ENCODE measurements at places on chromosomes 16 and 17.

DNA sequence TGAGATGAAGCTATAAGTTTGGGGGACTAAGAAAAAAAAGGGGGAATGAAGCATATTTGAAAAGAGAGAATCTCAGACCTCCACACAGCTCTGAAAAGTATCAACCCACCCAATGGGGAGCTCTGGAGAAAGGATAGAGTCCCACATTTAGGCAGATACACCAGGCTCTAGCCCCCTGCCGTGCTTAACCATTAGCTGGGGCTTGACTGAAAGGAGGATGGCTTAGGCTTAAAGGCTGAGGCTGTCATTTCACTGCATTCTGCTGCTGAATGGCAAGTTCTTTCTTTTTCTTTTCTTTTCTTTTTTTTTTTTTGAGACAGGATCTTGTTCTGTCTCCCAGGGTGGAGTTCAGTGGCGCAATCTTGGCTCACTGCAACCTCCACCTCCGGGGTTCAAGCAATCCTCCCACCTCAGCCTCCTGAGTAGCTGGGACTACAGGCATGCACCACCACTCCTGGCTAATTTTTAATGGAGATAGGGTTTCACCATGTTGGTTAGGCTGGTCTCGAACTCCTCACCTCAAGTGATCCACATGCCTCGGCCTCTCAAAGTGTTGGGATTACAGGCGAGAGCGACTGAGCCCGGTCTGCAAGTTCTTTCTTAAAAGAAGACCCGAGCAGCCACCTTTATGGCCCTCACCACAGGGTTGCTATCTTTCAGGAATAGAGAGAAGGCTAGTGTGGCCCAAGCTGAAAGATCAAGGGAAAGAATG is 9.0 kb upstream of the MMP2 start:
- no peak for DNase-seq

GRCh38 chr16:11748404-11749254 is 6.0 kb upstream of the TXNDC11 start:
- DNase-seq, result no peak

- DNase-seq, result no peak
Observed at GRCh38 chr16:81817296-81817695, 38.2 kb downstream of the PLCG2 start.

GRCh38 chr17:81483085-81483861 is 29.3 kb downstream of the ACTG1 start:
- no peak for DNase-seq

- DNase-seq, result no peak
Observed at GRCh38 chr16:68062910-68063393, 22.2 kb upstream of the NFATC3 start.

DNA sequence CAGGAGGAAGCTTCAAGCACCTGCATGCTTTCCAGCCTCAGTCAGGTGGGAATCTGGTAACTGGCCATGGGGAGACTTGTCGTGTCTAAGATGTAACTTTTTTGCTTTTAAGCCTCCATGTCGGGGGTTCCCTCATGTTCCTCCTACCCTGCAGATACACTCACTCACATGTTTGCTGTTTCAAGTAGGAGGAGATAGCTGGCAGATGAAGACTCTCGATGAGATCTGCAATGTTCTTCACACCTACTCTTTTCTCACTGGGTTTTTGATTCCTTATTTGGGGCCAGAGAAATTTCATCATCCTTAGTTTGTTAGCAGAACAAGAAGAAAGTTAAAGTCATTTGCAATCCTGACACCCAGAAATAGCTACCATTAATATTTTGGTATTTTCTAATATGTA is 24.7 kb downstream of the UTP4 start:
- no peak for DNase-seq

DNA sequence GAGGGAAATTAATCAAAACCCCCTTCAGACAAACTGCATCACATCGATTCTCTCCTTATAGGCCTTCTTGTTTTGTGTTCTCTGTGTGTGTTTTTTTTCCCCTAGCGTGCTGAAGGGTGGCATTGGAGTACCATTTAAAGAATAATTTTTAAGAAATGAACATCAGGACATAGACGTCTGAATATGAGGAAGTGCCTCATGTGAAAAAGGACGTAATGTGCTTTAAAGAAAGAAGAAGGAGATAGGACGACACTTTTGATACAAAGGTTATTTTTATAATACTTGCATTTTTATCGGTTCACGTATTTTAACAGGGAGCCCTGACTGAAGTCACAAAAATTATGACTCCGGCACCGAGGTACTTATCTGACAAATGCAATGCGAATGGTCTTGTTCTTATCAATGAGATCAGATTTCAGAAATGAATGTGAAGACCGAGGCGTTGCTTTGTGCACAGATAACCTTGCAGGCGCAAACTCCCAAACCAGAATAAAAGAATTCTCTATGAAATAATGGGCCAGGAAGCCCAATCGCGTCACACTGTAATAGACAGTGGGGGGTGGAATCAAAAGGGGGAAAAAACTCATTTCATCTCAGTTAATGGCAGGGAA is 606.3 kb downstream of the MAF start:
- no peak for DNase-seq

DNA sequence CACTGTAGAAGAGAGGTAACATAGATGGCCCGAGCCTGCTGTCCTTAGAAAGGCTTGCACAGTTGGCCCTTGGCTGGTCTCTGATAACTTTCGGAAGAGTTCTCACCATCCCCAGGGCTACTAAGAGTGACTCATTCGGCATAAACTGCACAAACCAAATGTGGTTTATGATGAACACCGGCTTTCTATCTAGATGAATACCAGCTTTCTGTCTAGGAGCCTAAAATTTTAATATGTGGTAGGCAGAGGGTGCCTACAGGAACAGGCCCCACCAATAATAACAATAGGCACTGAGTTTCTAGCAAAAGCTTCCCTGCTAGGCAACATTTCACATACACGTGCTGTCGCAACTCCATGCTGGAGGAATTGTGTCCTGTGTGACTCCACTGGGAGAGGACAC is 15.4 kb downstream of the CNOT1 start:
- DNase-seq, result no peak

- peak; percentile 66 for DNase-seq
Observed at GRCh38 chr16:68367030-68367429, 56.2 kb downstream of the PRMT7 start.

DNA sequence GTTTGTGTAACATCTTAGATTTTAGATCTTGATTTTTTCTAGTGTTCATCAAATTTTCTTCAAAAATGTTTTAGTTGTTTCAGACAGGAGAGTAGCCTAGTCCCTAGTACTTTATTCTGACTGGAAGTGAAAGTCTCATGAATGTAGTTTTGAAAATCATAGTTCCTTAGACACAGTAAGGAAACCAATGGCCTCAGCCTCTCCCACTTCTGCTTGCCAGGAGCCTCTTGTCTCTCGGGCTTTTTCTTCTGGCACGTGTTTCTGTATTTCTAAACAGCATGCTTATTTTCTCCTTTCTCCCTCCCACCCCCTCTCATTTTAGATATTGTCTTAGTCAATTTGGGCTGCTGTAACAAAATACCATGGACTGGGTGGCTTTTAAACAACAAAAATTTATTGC is 9.8 kb downstream of the SLFN5 start:
- peak; percentile 88 for DNase-seq

- peak; percentile 92 for DNase-seq
Observed at GRCh38 chr16:47016700-47017133, 43.2 kb upstream of the DNAJA2 start.
